ENCODE measurements at places on chromosomes 1 and 21. TPM values are rescaled to one million over a fixed set of nuclear protein-coding genes. Genes with fewer than 3 reads are reported as not detected.

Gene MOV10
- 17.6 TPM for total RNA-seq

Gene THEM5
- total RNA-seq, result not detected

Gene AMY1B
- not detected for total RNA-seq

Gene PSRC1
- 7.5 TPM for total RNA-seq

Gene MX2
- 26.0 TPM for total RNA-seq

Measured in subcutaneous adipose tissue (tissue), 4 donors.